ENCODE measurements at places on chromosomes 2 and 18.

DNA sequence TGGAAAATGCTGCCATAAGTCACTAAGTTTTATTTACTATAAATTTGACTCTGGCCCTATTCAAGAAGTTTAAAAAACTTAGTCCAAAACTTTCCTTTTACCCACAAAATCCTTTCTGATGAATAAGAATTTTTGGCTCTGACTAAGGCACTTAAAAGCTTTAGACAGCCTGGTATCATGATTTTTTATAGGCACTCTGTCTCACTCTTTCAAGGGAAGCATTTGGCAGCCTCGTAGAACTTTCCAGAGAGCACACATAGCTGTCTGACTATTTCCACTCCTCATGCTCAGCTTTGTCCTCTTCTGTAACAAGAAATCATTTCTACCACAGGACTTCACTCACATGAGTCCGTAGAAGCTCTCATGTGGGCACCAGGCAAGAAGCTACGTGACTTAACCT lies 32.3 kb upstream of the XDH start:
- no peak for DNase-seq

- DNase-seq: no peak
These were observed 48.8 kb upstream of the PPM1B start for GRCh38 chr2:44119878-44120277.

DNA sequence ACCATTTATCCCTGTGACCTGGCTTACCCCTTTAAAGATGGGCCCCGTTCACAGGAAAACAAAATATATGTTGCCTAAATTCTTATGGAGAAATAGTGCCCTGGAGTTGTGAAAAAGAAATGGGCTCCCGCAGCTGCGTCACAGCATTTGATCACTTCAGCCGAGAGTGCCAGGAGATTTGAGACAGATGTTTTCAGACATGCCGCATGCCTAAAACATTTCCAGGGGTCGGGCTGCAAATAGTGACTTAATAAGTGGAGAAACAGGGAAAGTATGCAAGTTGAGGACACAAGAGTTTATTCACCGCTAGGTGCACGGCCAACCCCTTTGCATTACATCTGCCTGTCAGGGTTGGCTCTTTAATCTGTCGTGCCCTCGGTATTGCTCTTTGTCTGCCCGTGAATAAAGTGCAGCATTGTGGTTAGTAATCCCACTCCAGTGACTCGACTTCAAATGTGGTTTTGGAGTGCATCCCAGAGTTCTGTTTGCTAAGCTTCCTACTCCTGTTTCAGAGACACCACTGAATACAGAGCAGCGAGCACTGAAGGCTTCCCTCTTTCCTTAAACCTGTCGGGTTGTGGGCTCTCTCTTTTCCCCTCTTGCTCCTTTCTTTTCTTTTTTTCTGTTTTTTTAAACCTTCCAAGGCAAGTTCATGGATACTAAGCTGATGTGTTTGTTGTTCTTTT lies 187.5 kb downstream of the LTBP1 start:
- DNase-seq: no peak

GRCh38 chr2:226172939-226173338 lies 626.7 kb downstream of the IRS1 start:
- DNase-seq: no peak

DNA sequence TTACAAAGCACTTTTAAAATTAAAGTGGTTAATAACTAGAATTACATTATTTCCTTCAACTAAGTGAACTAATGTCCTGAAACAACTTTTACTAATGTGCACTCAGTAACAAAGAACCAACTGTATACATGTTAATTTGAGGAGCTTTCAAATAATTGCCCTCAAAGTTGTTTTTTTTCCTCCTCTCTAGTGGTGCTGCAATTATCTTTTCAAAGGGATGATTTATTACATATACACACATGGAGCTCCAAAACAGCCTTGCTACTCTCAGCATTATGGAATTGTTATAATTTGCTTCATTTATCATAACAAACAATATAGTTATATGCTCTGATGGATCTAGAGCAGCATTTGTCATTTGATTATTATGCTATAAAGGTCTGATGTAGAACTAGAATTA lies 246.3 kb upstream of the RASGRP3 start:
- DNase-seq: no peak

DNA sequence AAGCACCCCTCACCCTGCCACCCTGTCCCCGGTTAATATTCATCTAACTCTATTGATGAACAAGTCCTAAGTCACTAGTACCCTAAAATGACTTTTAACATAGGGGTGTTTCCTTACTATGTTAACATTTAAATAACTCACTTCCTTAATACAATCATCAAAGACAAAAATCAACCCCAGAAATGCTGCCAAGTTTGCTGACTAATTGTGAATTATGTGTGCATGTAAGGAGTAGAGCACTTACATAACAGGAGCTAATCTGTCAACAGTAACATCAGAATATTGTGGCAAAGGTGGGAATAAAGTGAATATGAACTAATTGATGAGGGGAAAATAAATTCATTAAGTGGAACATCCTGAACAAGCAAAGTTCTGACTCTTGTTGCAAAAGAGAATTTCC lies 81.4 kb upstream of the ERBB4 start:
- no peak for DNase-seq

DNA sequence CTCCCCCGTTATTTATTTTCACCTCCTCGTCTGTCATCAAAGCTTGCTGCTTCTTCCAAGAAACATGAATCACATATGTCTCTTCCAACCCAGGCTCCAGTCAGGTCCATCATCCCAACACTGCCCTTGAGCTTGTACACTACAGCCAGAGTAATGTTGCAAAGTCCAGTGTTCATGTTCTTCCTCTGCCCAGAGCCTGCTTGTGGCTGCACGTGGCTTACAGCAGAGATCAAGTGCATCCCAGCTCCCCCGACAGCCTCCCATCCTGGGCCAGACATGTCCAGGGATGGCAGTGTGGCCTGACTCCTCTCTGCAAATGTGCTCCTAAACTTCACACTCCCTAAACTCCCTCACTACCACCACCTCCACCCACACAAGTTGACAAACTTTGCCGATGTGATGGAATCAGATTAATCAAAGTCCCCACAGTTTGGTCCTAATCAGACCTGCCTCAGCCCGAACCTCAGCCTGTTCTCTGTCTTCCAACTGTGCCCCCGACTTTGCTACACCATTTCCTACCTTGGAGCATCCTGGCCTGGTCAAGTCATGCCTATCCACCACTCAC lies 54.2 kb upstream of the MAPRE3 start:
- DNase-seq: no peak

DNA sequence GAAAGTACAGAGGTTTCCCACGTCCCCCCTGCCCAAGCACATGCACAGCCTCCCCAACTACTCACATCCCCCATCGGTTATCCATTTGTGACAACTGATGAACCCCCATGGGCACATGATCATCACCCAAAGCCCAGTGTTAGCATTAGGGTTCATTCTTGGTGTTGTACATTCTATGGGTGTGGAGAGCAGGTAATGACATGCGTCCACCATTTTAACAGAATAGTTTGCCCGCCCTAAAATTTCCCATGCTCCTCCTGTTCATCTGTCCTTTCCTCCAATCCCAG lies 74.3 kb downstream of the LONRF2 start:
- no peak for DNase-seq

GRCh38 chr18:63606526-63606925 lies 19.4 kb downstream of the SERPINB13 start:
- DNase-seq: no peak

- DNase-seq: peak; percentile 41
These were observed 115.2 kb downstream of the FAM210A start for GRCh38 chr18:13611142-13611600.

All from stimulated activated naive CD8-positive, alpha-beta T cell treated with anti-CD3 and anti-CD28 coated beads, Interleukin-15, Interleukin-2, amounts not matched to agents 100 U/mL and 50 U/mL, for 24 hours (primary cell).